ENCODE measurements at places on chromosomes 4 and X.

GRCh38 chr4:63644396-63644795 is 764.9 kb downstream of the TECRL start:
- DNase-seq: no peak

- DNase-seq: no peak
These were observed 33.1 kb downstream of the ERVMER34-1 start for GRCh38 chr4:52718123-52718522.

DNA sequence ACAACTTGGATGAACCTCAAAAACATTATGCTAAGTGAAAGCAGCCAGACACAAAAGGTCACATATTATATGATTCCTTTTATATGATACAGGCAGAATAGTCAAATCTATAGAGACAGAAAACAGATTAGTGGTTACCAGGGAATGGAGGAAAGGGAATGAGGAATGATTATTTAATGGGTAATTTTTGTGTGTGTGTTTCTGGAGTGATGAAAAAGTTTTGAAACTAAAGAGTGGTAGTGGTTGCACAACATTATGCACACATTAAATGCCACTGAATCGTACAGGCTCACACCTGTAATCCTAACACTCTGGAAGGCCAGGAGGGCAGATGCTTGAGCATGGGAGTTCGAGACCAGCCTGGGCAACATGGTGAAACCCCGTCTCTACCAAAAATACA is 19.6 kb upstream of the SOD3 start:
- DNase-seq: no peak

DNA sequence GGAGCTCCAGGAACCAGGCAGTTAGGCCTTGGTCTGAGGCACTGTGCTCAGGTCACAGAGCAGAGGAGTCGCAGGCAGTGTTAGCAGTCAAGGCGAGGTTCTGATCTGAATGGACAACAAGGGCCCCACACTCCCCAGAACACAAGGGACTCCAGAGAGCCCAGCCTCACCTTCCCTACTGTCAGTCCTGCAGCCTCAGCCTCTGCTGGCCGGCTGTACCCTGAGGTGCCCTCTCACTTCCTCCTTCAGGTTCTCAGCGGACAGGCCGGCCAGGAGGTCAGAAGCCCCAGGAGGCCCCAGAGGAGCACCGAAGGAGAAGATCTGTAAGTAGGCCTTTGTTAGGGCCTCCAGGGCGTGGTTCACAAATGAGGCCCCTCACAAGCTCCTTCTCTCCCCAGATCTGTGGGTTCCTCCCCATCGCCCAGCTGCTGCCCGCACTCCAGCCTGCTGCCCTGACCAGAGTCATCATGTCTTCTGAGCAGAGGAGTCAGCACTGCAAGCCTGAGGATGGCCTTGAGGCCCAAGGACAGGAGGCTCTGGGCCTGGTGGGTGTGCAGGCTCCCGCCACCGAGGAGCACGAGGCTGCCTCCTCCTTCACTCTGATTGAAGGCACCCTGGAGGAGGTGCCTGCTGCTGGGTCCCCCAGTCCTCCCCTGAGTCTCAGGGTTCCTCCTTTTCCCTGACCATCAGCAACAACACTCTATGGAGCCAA is 26.2 kb downstream of the MAGEA9 start:
- no peak for DNase-seq

DNA sequence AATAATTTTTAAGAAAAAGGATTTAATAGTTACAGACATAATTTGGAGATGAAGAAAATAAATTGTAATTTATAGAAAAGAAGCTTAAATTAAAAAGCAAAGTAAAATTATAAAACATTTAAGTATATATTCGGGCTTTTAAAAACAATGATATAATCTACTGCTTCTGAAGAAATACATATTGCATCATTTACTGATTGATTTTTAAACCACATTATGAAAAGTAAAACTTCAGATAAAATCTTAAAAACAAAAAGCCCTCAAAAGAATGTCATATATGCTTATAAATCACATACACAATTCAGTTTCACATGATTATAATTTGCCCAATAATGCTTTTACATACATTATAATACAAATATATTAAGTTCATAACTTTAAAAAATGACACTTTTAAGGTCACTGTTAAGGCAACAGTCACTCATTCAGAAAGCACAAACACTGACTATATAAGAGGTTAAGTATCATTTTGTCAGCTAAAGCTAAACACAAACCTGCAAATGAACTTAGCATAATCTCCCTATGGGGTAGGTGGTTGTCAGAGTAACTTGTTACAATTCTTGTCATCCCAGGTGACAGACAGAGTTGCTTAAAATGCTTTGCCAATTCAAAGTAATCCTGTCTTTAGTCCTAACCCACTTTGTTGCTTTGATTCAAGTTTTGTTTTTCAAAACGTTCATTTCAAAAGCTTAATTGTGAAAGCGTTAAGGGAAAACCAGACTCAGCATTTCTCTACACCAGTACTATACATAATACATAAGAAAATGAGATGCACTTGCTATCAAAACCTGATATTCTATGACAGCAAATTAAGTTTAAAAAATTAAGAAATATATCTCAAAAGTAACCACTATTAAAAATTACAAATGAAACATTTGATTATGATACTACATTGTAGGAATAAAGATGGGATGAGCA is 90.6 kb upstream of the MAB21L2 start:
- no peak for DNase-seq

DNA sequence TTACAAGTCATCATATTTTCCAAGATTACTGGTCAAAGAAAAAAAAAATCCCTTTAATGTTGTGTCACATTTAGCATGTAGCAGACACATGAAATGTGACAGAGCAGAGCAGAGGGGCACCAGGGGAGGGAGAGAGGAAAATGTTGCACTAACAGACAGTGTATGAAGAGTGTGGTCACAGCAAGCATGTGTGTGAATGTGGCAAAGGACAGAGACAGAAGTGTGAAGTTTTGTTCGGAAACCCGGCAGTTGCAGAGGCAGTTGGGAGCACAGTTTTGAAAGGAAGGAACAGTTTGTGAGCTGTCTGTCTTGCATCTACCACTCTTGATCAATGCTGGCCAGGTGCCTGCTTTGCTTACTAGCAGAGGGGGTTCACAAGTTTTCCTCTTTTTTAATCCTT is 83.9 kb upstream of the MAP3K15 start:
- no peak for DNase-seq

- DNase-seq: no peak
These were observed 14.3 kb upstream of the CORIN start for GRCh38 chr4:47852136-47852535.

GRCh38 chrX:150007356-150007755 is 69.1 kb upstream of the EOLA2 start:
- no peak for DNase-seq

- DNase-seq: no peak
These were observed 436.0 kb upstream of the INTU start for GRCh38 chr4:127196655-127197352.

GRCh38 chr4:27010334-27010940 is 149.8 kb downstream of the STIM2 start:
- DNase-seq: no peak

Measured in right kidney (tissue), 9 donors.